ENCODE measurements at places on chromosomes 7 and 10.

- DNase-seq: no peak
Observed at GRCh38 chr10:76915316-76915715, 722.3 kb downstream of the KCNMA1 start.

- DNase-seq: no peak
Observed at GRCh38 chr10:50540069-50540825, 83.5 kb downstream of the SGMS1 start.

DNA sequence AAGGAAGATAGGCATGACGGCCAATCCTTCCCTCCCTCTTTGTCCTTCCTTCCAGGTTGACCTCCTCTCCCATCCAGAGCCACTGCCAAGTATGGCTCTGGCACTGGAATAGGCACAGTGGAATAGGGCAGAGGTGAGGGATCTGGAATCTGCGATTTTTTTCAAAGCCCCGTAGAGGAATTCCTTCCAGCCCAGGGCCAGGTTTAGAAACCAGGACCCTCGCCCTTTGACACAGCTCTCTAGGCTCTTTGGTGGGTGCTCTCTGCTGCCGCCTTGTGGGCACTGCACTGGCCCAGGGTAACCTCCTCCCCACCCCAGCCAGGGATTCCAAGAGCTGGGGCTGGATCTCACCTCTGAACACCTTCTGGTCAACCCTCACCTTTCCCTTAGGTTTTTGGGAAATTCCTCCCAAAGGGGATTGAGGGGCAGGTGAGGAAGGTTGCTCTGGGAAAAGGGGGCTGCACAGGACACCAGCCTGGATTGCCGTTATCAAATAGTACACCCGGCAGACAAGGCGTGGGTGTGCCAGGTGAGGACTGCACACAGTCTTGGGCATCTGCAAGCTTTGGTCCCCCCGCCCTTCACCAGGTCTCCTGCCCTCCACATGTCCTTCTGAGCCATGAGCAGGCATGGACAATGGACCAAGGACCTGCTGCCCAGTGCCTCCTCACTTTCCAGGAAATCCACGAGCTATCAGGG is 22.8 kb downstream of the C10orf105 start:
- DNase-seq: peak; percentile 15

- no peak for DNase-seq
Observed at GRCh38 chr10:89666138-89666537, 21.1 kb upstream of the PANK1 start.

DNA sequence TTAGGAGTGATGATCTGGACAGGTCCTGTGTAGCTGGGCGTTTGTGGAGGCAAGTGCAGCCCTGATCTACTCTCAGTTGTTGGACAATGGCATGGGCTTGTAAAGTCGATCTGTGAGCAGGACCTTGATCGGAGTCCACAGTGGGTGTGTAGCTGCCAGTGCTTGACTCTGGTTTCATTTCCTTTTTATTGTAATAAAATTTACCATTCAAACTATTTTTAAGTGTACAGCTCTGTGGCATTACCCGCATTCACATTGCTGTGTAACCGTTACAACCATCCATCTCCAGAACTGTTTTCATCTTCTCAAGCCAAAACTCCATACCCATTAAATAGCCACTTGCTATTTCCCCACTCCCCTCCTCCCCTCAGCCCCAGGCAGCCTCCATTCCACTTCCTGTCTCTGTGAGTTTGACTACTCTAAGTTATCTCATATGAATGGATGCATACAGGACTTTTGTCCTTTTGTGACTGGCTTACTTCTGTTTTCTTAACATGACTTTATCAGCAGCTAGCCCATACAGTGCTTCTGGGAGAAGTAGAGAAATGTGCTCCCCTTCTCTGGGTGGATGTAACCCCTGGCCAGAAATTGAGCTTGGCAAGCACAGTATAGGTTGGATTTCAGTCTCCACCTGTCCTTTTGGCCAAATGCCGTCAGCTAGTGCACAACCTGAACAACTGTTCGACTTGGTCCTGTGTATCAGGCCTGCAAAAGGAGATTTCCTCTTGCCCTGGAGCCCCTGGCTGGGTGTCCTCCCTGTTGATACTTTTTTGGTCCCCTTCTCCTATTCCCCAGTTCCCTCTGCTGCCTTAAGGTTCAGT is 180.0 kb downstream of the LRMDA start:
- DNase-seq: no peak

GRCh38 chr7:39414224-39415035 is 151.8 kb upstream of the YAE1 start:
- peak; percentile 50 for DNase-seq

GRCh38 chr10:15849316-15849715 is 11.0 kb downstream of the MINDY3 start:
- DNase-seq: no peak

DNA sequence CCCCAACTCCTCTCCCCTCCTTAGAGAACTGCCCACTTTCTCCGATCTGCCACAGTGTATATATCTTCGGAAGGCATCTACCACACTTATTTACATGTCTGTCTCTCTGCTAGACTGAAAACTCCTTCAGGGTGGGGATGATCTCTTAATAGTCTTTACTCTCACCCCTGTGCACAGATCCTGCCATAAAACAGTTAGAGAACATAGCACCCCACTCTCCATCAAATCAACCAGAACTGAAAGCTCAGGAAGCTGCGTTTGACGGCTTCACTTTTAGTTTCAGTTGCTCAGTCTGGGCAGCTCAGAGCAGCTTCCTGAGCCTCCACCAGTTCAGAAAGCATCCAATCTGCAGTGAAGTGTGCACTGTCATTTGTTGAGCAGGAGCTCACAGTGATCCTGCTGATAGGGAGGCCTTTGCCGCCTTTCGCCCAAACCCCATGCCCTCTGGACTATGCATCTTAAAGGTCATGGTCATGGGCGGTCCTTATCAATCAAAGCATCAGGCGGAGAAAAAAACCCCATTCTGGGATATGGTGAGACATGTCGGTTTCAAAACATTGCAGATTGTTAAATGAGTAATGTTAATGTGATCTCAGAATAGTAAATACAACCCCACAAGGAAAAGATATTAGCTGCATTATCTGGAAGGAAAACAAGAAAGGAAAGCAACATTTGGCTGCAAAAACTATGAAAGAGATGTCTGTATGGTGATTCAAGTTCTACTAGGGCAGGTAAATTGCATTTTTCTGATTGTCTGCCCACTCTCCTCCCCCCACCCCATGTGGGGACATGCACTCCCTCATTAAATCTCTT is 167.1 kb upstream of the ADO start:
- DNase-seq: no peak

- DNase-seq: peak; percentile 9
Observed at GRCh38 chr7:97149843-97150242, 32.3 kb downstream of the SDHAF3 start.

GRCh38 chr10:17229967-17230682 is 2.1 kb downstream of the VIM start:
- DNase-seq: peak; percentile 70

DNA sequence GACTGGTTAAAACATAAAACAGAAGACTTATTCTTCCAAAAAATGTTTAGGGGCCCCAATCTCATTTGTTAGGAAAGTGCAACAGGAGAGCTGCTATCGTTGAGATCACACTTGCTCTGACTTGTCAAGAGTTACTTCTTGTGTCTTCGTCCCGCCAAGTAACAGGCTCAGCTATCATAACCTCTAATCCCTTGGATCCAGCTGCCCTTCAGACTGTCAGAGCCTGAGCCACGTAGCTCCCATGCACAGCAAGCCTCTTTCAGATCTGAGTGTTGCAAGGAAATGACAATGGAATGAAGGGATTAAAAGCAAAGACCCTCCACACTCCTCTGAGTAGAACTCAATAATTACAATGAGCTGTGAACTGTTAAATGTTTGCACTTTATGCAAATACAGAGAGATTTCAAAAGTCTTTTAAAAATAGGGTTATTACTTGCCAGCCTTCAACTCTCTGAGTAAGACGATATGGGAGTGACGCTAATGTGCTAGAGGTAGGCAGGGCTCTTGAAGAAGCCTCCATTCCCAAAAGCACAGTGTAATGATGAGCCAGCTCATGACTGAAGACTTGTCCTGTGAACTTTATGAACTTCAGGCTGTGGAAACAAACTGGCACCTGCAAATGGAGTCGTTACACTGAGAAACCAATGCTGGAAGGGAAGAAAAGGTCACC is 28.4 kb upstream of the CDK13 start:
- no peak for DNase-seq

DNA sequence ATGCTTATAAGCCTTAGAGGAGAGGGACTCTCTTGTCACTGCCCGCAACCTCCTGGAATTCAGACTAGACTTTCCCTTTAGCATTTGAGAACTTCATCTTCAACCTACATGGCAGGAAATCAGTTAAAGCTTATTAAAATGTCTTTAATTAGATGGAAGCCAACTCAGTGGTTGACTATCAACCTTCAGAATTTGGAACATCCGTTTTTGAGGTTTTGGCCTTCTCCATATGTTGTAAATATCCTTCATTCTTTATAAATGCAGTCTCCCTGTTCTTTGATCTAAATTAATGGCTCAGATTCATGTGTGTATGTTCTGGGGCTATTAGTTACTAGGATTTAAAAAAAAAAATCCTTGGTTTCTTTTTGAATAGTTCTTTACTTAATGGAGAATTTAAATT is 85.0 kb downstream of the ANKRD61 start:
- DNase-seq: peak; percentile 22

- no peak for DNase-seq
Observed at GRCh38 chr7:107937531-107937930, 46.5 kb downstream of the DLD start.

GRCh38 chr10:132117636-132118190 is 52.0 kb downstream of the JAKMIP3 start:
- DNase-seq: no peak

GRCh38 chr7:72057796-72058195 is 354.3 kb downstream of the CALN1 start:
- DNase-seq: no peak
